ENCODE measurements at places on chromosomes 7 and 10. TPM values are rescaled to one million over a fixed set of nuclear protein-coding genes. Genes with fewer than 3 reads are reported as not detected.

- no peak for ATAC-seq
These were observed 928.7 kb downstream of the IPMK start for GRCh38 chr10:57338823-57339558.

- ATAC-seq = no peak
These were observed 144.6 kb downstream of the ST7 start for GRCh38 chr7:117097860-117098259.

The ENTPD1 gene
- 4.6 TPM for total RNA-seq

GRCh38 chr7:90660819-90661218 is 64.7 kb downstream of the CDK14 start:
- ATAC-seq = no peak

The HABP2 gene
- total RNA-seq = 0.09 TPM

The BTBD16 gene
- total RNA-seq = not detected

- no peak for ATAC-seq
These were observed 85.8 kb downstream of the CCDC3 start for GRCh38 chr10:12915637-12916168.

The CFTR gene
- 0.46 TPM for total RNA-seq

All from motor neuron (in vitro differentiated cells).